ENCODE measurements at places on chromosomes 12 and 14.

GRCh38 chr14:24366413-24366720, 1.6 kb upstream of the NFATC4 start:
- DNase-seq: no peak

DNA sequence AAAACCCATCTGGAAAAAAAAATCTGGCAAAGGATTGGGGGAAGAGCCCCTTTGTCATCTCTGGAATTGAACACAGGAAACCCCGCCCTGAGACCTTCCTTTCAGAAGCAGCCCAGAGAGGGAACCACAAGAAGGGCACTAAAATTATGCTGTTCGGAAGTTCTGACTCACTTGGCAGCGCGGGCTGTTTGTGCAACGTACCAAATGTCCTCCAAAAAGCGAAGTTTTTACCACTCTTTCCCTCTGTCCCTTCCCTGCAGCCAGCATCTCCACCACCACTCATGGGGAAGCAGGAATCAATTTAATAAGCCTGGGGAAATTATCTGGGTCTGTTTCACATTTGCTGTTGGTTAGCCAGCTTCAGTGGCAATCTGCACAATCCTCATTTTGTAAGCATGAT, 3.2 kb upstream of the SYNE3 start:
- no peak for DNase-seq

- no peak for DNase-seq
Measured at GRCh38 chr12:68207276-68207675, 18.3 kb downstream of the IL26 start.

GRCh38 chr12:2125651-2126522, 73.1 kb downstream of the CACNA1C start:
- DNase-seq: no peak

DNA sequence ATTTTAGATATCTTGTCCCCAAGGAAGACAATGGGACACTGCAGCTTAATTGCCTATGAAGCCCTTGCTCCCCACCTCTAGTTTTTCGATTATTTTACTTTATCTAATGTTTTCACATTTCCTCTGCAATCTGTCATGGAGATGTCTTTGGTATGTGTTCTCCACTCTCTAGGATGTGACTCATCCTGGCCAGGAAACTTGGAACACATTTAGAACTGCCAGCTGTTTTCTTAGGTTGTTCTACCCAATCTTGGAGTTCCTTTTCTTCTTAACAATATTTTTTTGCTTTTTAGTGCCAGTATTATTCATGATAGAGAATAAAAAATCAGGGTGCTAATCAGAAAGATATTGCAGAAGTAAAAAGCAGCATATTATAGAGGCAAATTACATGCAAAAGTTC, 101.7 kb upstream of the CLEC14A start:
- no peak for DNase-seq

GRCh38 chr14:106185837-106186233, 659.5 kb downstream of the TMEM121 start:
- peak; percentile 16 for DNase-seq

DNA sequence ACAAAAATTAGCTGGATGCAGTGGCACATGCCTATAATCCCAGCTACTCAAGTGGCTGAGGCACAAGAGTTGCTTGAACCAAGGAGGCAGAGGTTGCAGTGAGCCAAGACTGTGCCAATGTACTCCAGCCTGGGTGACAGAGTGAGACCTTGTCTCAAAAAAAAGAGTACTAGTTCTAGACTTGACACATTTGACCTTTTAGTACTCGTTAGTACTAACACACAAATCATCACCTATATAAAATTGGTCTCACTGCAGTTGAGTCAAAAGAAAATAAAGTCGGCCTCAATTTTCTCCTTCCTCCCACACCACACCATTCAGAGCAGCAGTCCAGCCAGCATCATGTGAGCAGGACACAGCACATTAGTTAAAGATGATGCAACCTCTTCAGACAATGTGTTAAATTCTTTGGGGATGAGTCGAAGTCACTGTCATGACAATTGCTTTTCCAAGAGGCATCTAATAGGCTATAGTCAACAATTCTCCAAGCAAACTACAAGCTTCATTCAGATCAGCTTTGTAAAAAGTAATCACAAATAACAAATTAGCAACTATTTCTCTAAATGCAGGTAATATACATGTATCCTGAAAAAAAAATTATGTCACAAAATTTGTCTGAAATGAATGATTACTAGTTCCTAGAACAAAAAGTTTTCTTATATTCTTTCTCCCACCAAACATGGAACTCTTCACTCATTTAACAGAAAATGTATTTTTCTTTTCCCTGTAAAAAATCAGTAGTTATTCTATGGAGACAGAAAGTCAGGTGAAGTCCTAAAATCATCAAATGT, 55.6 kb downstream of the CLIP1 start:
- DNase-seq: no peak
